Hepatocyte (in vitro differentiated cells): ENCODE measurements at places on chromosomes 13 and 19. TPM values are rescaled to one million over a fixed set of nuclear protein-coding genes. Genes with fewer than 3 reads are reported as not detected.

DNA sequence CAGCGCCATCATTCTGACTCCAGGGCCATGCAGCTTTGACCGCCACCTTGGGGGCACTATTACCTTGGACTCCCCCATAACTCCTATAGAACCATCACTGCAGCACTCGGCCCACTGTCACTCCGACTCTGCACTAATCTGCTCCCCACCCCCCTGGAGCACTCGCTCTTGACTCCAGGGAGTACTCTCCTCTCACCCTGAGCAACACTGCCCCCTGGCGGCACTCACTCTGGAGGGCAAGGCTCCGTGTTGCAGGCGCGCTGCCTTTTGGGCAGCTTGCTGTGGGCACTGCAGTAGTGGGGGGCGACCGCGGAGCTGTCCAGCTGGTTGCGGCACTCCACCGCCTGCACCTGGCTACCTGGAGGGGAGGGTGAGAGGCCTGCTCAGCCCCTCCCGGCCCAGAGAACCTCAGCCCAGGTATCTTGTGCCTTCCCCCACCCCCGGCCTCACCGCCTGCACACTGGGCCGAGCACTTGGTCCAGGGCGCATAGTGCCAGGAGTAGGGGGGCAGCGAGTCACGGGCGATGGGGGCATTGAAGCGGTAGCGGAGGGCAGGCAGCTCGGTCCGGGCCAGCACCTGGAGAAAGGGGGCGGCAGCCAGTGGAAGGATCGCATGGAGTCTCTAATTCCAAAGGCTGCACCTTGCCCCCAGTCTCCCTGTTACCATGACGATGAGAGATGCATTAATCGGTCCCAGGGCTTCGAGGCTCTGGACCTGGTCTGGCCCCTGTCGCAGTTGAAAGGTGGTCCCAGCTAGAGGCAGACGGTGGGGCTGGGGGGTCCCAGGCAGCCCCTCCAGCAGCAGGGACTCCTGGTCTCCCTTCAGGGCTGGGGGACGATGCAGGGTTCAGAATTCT, 8.9 kb upstream of the MYO1F start:
- DNase-seq: peak; percentile 58
- no peaks in the 10 kb centered on the region for H3K4me1 ChIP-seq
- no peaks in the 10 kb centered on the region for H3K36me3 ChIP-seq
- H3K4me3 ChIP-seq: no peak overlapping the region
- H3K27me3 ChIP-seq: no peaks in the 10 kb centered on the region
- no peak overlapping the region for H3K27ac ChIP-seq

DNA sequence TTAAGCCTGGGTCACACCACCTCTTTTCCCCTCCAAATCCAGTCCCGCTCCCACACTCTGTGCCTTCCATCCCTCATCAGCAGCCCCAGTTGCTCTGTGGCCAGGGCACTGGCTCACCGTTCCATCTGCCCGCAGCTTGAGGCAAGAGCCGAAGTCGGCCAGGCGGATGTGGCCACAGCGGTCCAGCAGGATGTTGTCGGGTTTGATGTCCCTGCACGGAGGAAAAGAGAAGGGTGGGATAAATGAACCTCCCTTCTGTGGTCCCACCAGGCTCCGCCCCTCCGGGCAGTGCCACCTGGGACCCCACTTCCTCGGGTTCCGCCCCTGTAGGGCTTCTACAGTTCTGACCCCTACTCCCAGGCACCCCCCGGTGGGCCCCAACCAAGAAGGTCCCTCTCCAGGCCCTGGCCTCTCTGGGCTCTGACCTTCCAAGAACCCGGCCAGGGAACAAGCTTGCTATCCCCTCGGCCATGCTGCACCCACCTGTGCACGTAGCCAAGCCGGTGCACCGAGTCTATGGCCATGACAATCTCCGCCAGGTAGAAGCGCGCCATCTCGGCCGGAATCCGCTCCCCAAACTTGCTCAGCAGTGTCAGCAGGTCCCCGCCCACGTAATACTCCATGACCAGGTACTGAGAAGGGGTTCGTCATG, 4.2 kb downstream of the DMPK start:
- H3K4me3 ChIP-seq: no peak overlapping the region
- H3K36me3 ChIP-seq: no peaks in the 10 kb centered on the region
- H3K27ac ChIP-seq: no peak overlapping the region
- peaks cover 25% of the 10 kb centered on the region for H3K4me1 ChIP-seq

The CEACAM7 gene
- total RNA-seq: 2.7 and 6.3 TPM in 2 replicates

The FBXO17 gene
- 41.9 and 48.4 TPM in 2 replicates for total RNA-seq

The C1QTNF9 gene
- not detected in 2 replicates for total RNA-seq

DNA sequence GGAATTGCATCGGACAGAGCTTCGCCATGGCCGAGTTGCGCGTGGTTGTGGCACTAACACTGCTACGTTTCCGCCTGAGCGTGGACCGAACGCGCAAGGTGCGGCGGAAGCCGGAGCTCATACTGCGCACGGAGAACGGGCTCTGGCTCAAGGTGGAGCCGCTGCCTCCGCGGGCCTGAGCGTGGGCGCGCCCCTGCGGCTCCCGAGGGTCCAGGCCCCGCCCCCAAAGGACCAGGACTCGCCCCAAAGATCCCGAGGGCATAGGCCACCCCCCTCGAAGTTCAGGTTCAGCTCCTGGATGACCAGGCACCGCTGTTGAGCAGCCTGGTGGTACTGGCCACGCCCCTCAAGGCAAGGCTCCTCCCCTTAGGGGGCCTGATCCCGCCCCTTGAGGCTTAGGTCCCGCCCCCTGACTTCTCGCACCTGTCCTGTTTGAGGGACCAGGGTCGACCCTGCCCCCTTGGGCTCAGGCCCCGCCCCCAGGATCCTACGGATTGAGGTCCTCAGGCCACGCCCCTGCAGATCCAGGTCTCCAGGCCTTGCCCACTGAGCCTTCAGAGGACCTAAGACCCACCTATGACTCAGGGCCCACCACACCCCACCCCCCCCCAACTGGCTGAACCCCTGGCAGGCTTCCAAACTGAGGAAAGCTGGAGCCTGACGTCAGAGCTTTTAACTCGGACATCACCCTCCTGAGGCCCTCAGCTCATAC, 43.1 kb downstream of the CYP4F22 start:
- no peaks in the 10 kb centered on the region for H3K27me3 ChIP-seq
- no peaks in the 10 kb centered on the region for H3K36me3 ChIP-seq
- no peak overlapping the region for H3K4me3 ChIP-seq
- H3K27ac ChIP-seq: no peak overlapping the region
- DNase-seq: no peak

The GAPDHS gene
- total RNA-seq: not detected in 2 replicates

- DNase-seq: no peak
- no peak overlapping the region for H3K4me3 ChIP-seq
- H3K36me3 ChIP-seq: no peaks in the 10 kb centered on the region
- H3K27ac ChIP-seq: no peak overlapping the region
- no peaks in the 10 kb centered on the region for H3K27me3 ChIP-seq
These were observed 146.4 kb upstream of the VSTM2B start for GRCh38 chr19:29379257-29380021.

The OR7D4 gene
- total RNA-seq: not detected in 2 replicates

GRCh38 chr19:58351990-58352755, 1.1 kb downstream of the A1BG start:
- no peak for DNase-seq
- no peaks in the 10 kb centered on the region for H3K27me3 ChIP-seq
- H3K36me3 ChIP-seq: no peaks in the 10 kb centered on the region
- H3K27ac ChIP-seq: no peak overlapping the region
- H3K4me1 ChIP-seq: no peaks in the 10 kb centered on the region

The PSPN gene
- 2.4 and 2.7 TPM in 2 replicates for total RNA-seq

GRCh38 chr13:30193279-30194234, 113.8 kb downstream of the KATNAL1 start:
- H3K27me3 ChIP-seq: no peaks in the 10 kb centered on the region
- no peaks in the 10 kb centered on the region for H3K4me1 ChIP-seq
- H3K4me3 ChIP-seq: no peak overlapping the region
- DNase-seq: no peak

DNA sequence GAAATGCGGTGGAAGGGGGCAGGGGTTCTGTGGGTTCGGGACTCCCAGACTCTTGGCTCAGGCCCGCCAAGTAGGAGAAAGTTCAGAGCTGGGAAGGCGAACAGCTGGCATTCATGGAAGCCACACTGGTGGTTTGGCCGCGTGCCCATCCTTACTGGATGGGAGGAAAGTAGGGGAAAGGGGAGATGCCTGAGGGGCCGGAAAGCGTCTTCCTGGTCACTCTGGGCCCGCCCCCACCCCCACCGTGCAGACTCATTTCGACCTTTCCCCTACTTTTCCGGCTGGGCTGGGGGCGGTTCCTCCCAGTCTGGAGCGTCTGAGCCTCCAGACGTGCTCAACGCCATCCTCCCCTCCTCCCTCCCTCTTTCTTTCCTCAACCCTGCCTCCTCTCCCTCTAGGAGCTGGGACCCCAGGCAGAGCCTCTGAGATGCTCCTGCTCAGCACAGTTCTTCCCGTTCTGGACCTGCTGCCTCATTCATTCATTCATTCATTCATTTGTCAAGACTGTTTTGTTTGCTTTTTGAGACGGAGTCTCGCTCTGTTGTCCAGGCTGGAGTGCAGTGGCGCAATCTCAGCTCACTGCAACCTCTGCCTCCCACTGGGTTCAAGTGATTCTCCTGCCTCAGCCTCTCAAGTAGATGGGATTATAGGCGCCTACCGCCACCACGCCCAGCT, 3.5 kb downstream of the ANGPTL4 start:
- peaks cover 5% of the 10 kb centered on the region for H3K27me3 ChIP-seq
- no peak overlapping the region for H3K4me3 ChIP-seq
- no peaks in the 10 kb centered on the region for H3K36me3 ChIP-seq
- peak; percentile 92 for DNase-seq
- peak overlapping the region; percentile 76 for H3K27ac ChIP-seq
- peaks cover 28% of the 10 kb centered on the region for H3K4me1 ChIP-seq

DNA sequence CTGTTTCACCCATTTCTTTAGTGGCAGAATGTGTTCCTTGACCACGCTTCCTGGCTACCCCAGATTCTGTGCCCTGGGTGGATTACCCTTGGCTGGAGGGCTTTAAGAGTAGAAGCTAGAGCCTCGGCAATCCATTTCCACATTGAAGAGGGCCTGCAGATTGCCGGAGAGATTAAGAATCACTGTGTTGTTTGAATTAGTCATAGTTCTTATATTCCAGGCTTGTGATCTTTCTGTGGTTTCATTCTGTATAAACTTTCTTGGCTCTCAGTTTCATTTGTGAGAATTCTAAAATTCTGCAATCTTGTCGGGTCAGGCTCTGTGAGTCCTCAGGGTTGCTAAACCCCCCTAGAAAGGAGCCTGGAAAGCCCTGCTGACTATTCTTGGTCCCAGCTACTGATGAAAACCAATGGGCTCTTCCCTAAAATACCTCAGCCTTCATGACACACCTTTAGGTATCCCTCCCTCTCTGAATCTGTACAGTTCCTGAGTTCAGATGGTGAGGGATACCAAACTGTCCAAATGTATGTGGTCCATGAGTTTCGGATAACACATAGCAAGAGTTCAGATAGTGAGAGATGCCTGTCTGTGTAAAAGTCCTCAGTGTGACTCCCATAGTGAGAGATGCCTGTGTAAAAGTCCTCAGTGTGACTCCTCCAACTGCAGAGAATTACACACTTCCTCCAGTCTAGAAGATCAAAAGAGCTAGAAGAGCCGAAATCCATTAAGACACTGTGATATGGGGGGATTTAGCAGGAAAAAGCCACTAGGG, 4.3 kb downstream of the PHF11 start:
- peaks cover 3% of the 10 kb centered on the region for H3K4me1 ChIP-seq
- DNase-seq: no peak
- no peaks in the 10 kb centered on the region for H3K36me3 ChIP-seq
- no peak overlapping the region for H3K27ac ChIP-seq

DNA sequence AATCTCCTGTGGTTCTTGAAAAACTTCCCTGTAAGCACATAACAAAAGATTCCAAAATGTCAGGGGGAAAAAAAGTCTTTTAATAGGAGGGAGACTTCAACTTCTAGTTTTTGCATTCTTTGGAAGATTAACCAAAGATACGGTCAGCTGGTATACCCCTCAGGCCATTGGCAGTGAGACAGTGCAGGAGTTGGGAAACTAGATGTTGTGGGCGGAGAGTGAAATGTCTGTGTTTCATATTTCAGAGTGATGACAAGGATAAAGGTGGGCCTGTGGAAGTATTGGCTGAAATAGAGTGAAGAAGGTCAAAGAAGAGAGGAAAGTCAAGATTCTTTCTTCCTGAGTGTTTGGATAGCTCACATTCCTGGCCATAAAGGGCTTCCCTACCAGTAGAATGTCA, 40.8 kb downstream of the CYP2B6 start:
- no peaks in the 10 kb centered on the region for H3K4me1 ChIP-seq
- peak; percentile 24 for DNase-seq
- H3K27ac ChIP-seq: no peak overlapping the region
- H3K4me3 ChIP-seq: no peak overlapping the region
- H3K27me3 ChIP-seq: no peaks in the 10 kb centered on the region
